ENCODE measurements at places on chromosomes 7 and 10. TPM values are rescaled to one million over a fixed set of nuclear protein-coding genes. Genes with fewer than 3 reads are reported as not detected.

Gene HMX3
- not detected for total RNA-seq

Gene CABCOCO1
- not detected for total RNA-seq

DNA sequence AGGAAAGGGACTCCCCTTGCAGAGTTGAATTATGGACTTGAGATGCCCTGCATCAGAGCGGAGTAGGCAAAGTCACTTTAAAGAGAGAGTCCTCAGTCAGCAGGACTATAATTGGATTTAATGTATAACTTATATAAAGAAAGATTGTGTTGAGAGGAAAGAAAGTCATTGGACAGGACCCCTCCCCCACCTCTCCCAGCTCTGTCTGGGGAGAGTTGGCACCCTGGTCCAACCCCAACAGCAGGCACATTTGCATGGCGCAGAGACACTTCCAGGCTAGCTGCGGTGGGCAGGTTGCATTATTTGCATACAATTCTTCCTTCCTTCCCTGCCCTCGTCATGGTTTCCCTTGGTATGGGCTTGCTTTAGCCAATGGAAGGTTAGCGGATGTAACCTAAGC, 46.1 kb upstream of the NPTX2 start:
- H3K27ac ChIP-seq = no peak overlapping the region
- no peaks in the 10 kb centered on the region for H3K27me3 ChIP-seq
- peaks cover 9% of the 10 kb centered on the region for H3K4me1 ChIP-seq
- no peaks in the 10 kb centered on the region for H3K36me3 ChIP-seq
- DNase-seq = no peak

DNA sequence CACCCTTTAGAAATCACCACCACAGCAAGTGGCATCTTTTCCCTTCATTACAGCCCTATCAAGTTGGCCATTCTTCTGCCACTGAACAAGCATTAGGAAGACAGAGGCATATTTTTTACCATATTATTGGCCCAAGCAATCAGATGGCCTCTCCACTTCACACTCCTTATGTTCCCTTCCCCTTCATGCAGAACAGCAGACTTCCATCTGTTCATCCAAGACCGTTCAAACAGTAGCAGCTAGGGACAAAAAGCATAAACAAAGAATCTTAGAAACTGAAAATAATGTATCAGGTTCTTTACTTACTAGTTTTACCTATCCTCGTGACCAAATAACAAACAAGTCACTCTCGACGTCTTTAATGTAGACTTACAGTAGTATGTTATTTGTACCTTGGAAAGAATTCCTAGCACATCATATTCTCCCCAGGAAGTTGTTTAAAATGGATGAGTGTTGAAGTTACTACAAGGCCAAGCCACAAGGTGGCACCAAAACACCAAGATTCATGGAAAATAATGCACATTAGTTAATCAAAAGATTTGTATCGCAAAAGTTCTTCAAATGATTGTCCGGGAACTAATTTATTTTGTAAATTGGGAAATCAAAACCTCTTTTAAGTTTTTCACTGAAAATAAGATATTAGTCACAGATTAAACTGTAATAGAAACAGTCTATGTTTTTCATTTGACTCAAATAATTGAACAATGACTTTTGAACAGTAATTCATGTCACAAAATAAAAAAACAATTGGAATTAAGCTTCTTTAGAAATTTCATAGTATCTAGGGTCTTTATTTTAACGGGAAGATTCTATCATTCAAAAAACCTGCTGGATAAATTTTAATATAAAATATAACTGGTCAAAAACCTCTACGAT, 112.1 kb downstream of the VPS41 start:
- H3K36me3 ChIP-seq = no peaks in the 10 kb centered on the region
- H3K27me3 ChIP-seq = no peaks in the 10 kb centered on the region
- H3K4me3 ChIP-seq = no peak overlapping the region
- DNase-seq = peak; percentile 77
- no peaks in the 10 kb centered on the region for H3K4me1 ChIP-seq
- H3K27ac ChIP-seq = no peak overlapping the region

Data from Karpas-422 (cell line).